NCI-H460 (cell line): ENCODE measurements at places on chromosomes 6 and 20. TPM values are rescaled to one million over a fixed set of nuclear protein-coding genes. Genes with fewer than 3 reads are reported as not detected.

Gene IGF2R
- 78.6 and 84.3 TPM in 2 replicates for total RNA-seq

Gene COL11A2
- total RNA-seq: 0.05 TPM in 1 of 2 replicates, not detected in the other

Gene EPPIN
- not detected in 2 replicates for total RNA-seq

Gene GCNT2
- 34.4 TPM in 2 replicates for total RNA-seq

Gene TP53INP2
- 2.2 and 2.4 TPM in 2 replicates for total RNA-seq

Gene HCRTR2
- not detected in 2 replicates for total RNA-seq

Gene FAM83B
- 0.07 TPM in 1 of 2 replicates, not detected in the other for total RNA-seq

Gene YWHAB
- total RNA-seq: 86.9 and 113 TPM in 2 replicates

Gene BEND6
- total RNA-seq: 2.7 and 4.8 TPM in 2 replicates
